SHP77 treated with DMSO at 0.1 percent for 48 hours (cell line): ENCODE measurements at places on chromosomes 2 and 18.

DNA sequence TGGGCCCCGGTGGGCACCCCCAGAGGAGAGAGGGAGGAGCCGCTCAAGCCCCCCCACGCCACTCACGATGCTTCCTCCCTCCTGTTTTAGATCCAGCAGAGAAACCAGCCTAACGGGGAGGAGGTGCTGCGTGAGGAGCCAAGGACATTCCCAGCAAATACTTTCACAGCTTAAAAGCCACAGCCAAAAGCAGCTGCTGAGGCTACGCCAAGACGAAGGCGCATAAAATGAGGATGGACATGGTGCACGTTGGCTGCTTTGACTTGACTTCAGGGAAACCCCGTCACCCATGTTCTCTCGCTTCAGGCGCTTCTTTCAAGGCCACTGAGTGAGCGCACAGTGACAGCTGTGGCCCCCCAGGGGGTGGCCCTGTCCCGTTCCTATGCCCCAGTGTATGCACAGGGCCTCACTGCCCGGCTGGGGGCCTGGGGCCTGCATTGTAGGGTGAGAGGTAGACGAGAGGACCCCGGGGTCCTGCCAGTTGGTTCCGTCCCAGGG, 72.1 kb upstream of the PXDN start:
- no peak for DNase-seq

GRCh38 chr2:59276917-59277316, 1035.8 kb upstream of the FANCL start:
- DNase-seq = no peak

- no peak for DNase-seq
Observed at GRCh38 chr2:15271276-15271675, 289.9 kb downstream of the NBAS start.

DNA sequence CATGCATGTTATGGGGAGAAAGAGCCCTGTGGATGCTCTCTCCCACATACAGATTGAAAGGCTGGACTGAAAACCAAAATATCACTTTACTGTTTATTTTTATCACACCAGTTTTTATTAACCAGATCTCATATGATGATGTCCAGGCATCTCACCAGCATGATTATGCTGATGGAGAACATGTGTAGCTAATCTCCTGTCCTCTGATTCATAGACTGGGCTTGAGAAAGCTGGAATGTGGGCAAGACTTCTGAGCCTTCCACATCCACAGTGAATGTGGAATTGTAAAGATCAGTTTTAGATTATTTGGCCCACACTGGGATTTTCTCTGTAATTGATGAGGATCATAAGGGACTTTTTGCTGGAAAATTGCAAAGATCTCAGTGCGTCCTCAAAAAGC, 137.9 kb downstream of the ICOS start:
- no peak for DNase-seq

DNA sequence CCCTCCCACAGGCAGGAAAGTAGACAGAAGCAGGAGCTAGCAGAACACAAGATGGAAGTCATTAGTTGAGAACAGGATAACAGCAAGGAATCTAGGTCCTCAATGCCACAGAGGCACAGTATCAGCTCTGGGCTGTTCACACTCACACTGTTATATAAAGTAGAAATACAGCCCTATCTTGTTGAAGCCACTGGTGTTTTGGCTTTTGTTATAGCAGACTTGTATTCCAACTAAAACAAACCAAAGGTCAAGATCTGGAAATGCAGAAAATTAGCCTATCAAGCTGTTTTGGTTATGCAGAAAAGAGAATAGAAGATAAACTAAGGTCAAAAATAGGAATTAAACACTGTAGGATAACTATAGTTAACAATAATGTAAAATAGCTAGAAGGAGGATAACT, 37.5 kb upstream of the L3MBTL4 start:
- no peak for DNase-seq

GRCh38 chr2:163682695-163683094, 53.1 kb downstream of the FIGN start:
- DNase-seq = no peak

GRCh38 chr2:99555404-99555803, 65.6 kb upstream of the REV1 start:
- DNase-seq = no peak

- no peak for DNase-seq
Observed at GRCh38 chr2:201986463-201986735, 47.3 kb upstream of the FZD7 start.

GRCh38 chr2:65358678-65359400, 73.6 kb downstream of the SPRED2 start:
- DNase-seq = no peak
